ENCODE measurements at places on chromosomes 5 and 9. TPM values are rescaled to one million over a fixed set of nuclear protein-coding genes. Genes with fewer than 3 reads are reported as not detected.

- no peak for DNase-seq
Observed at GRCh38 chr9:12748016-12748415, 26.8 kb upstream of the LURAP1L start.

GRCh38 chr9:14372437-14373335, 58.7 kb upstream of the NFIB start:
- no peak for DNase-seq

DNA sequence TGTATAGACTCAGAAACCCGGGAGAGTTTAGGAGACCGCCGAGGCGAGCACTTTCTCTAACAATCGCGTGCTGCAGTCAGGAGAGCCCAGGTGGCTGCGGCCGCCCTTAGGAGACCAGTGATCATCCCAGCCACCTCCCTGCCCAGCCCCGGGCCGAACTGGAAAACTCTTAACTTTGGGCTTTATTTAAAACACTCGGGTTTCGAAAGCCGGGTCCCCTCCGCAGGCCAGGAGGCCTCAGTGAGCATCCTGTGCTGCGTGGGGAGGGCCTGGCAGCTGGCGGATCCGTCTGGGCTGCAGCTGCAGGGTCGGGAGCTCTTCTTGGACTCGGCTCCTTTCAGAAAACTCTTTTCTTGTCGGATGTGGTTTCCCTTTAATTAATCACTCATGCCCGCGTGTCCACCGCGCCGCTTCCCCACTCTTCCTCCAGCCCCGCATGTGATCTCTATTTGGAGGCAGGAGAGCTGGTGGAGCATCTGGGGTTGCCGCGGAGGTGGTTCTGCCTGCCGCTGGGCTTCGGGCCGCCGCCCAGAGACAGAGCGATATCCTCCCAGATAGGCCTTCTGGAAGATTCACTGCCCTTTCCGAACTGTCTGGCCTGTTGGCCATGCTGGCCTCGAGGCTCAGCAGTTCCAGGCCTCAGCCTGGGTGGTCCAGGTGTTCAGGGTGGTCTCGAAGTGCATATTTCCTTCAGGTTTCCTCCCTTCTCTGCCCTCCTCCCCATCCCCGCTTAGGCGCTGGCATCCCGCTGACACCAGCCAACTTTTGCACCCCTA, 59.5 kb downstream of the TMEM174 start:
- DNase-seq = no peak

DNA sequence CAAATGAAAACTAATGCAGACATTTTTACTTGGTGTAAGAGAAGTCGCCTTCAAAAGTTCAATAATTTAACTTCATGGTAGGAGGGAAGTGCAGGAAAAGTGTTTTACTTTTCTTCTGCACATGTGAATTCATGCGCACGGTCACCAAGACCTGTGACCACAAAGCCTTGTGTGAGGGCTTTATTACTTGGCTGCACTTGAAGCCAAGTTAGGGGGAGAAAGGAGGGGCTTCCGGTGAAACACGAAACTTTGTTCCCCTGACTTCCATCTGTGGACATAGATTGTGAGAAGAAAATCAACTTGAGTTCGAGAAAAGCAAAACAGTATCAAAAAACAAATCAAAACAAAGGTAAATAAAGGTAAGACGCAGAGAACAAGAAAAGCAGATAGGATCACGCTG, 239.9 kb downstream of the ROR2 start:
- DNase-seq = no peak

DNA sequence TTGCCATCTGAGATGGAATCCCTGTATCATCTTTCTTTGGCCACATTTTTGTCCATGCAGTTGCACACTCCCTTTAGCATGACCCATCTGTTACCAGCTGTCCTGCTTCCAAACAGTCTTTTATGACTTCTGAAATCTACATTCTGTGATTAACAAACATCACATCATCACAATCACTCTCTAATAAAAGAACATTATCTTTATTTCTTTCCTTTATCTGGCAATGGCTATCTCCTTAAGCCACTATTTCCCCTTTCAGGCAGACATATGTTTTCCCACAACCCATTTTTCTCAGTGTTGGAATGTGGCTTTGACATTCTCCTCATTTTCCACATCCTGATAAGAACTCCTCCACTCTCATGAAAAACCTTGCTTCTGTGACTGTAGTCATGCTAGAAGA, 141.0 kb downstream of the ST8SIA4 start:
- no peak for DNase-seq

DNA sequence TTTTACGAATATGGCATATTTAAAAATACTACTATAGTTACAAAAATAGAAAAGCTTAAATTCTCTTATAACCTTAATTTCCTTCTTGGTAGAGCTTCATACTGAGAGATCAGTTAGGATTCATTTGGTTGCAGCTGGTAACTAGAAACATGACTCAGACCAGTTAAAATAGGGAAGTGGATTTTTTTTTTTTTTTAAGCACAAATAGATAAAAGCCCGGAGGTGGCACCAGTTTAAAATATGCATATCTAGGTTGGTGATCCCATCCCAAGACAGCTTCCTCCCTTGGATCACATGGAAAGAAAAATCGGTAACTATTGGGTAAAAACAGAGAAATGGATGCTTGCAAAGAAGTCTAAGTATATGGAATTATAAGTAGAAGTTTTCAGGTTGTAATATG, 1634.3 kb downstream of the MAT2B start:
- DNase-seq = no peak

DNA sequence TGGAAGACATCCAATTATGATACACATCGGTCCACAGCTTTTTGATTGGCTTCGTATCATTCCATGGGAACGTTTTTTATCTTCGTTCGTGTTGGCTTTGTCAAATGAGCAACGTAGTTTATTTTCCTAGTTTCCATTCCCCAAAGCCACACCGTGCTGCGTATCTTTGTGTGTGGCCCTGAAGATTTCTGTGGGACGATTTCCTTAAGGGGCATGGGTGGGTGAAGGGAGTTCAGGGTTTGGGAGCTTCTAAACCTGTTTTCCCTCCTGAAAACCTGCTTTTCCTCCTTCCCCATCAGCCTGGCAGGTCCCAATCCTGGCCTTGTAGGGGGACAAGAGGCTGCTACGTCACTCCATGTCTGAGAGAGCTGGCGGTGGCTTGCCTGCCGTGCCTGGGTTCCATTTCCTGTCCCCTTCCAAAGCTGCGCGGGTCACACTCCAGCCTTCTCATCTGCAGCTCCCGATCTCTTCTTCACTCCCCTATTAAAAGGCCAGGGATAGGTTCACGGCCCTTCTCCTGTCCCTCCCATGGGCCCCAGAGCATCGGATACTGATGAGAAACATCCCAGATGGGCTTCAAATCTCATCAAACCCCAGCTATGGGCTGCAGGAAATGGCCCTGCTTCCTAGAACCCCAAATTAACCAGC, 23.5 kb upstream of the ASS1 start:
- DNase-seq = no peak

DNA sequence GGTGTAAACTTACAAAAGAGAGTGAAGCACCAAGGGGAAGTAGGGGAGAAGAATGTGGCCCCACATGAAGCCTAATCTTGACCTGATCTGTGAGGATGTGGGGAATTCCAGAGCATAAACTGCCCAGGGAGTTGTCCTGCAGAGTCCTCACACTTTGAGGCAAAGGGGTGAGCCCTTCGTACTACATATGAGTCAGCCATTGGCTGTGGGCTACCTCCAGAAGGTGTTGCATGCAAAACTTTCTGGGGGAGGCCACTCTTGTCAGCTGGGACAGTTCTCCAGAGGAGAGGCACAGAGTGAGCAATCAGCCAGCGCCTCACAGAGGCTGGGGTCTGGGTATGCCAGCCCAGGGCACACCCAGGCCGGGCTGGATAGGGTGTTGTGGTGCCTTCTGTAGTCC, 98.1 kb upstream of the NMUR2 start:
- no peak for DNase-seq

DNA sequence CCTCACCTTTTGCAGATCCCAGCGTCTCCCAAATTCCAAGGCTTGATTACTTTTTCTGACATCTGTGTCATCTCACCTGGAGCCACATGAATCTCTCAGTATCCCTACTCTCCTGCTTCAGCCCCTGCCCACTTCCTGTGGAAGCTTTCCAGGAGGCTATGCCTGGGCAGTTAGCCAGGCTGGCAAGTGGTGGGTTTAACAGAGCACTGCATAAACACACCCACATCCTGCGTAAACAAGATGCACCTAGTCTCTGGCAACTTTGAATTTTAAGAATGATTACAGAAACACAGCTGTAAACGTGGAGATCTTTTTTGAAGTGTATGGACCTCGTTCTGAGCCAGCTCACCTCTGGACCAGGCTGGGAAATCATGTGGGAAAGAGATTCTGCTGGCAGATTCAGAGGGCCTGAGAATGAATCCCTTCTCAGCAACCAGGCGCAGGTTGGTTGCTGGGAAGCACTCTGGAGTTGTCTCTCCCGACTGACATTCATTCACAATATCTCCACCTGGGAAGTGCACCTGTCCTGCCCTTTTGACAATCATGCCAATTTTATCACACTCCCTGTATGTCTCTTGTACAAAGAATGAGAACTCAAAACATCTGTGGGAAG, 55.7 kb upstream of the FANCC start:
- no peak for DNase-seq

DNA sequence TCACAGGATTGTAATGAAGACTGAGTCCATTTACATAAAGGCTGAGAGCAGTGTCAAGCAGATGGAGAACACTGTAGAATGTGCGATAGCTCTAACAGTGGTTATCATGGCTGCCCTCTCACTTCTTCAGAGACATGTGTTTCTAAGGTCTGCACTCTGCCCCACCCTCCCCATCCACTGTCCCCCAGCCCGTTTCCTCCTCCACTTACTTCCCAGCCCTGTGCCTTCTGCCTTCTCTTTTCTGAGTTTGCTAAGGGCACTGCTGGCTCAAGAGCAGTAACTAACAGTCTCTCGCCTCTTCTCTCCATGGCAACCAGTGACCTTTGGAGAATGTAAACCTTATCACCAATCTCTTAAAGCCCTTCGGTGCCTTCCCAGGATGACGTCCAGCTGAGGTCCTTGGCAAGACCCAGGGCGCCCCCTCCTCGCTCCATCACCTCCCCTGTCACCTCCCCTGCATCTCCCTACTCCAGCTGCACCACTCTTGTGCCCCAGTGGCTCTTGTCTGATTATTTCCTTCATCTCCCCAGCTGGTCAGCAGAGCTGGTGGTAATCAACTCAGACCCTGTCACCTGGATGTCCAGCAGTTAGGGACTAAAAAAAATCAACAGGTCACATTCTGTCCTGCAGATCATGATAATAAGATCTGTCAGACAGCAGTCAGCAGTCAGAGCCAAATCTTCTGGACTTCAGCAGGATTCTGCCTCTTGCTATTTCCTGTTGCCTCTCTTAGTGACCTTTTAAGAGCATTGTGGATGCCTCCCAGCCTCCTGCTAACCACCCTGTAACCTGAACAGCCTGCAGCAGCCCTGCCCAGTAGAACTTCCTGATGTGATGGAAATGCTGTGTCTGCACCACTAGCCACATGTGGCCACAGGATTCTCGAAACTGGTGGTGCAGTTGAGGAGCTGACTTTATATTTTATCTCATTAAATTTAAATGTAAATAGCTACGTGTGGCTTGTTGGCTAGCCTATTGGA, 9.0 kb downstream of the FXN start:
- no peak for DNase-seq

DNA sequence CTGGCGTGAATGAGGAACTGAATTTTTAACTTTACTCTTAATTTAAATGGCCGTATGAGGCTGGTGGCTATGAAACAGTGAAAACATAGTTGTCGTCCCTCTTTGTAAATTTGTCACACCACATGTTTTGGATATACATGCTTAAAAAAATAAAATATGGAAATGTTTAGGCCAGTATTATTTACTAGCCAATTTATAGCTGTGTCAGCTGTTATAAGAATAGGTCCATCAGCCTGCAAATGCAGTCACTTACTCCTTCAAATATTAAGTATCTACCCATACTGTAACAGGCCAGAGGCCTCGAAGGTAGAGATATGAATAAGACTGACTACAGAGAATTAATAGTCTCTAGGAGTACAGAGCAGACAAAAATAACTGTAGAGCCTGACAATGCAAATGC, 30.0 kb downstream of the NR6A1 start:
- DNase-seq = no peak

GRCh38 chr5:133195250-133195649, 143.4 kb downstream of the HSPA4 start:
- DNase-seq = no peak

GRCh38 chr5:156409834-156410233, 82.9 kb downstream of the SGCD start:
- no peak for DNase-seq

DNA sequence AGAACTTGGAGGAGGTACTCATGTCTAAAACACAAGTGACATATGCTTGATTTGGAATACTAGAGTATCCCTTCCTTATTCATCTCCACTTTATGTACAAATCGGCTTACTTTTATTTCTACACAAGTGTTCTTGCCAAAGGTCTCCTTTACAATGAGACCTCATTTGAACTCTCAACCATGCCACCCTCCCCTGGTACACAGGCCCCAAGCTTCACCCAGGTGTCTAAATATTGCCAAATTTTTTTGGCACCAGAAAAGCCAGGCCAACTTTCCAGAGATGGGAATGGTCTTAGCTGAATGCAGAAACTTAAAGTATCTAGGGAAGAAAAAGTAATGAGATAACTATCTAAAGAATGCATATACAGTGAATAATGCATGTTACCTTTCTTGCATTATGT, 18.9 kb downstream of the LYSMD3 start:
- no peak for DNase-seq

GRCh38 chr5:134817006-134817405, 28.8 kb upstream of the C5orf24 start:
- DNase-seq = no peak

- DNase-seq = peak; percentile 33
Observed at GRCh38 chr9:134621558-134622110, 20.0 kb upstream of the COL5A1 start.

- DNase-seq = no peak
Observed at GRCh38 chr5:89204756-89205155, 321.8 kb upstream of the MEF2C start.

- DNase-seq = no peak
Observed at GRCh38 chr5:16037121-16037845, 142.3 kb downstream of the MARCHF11 start.

DNA sequence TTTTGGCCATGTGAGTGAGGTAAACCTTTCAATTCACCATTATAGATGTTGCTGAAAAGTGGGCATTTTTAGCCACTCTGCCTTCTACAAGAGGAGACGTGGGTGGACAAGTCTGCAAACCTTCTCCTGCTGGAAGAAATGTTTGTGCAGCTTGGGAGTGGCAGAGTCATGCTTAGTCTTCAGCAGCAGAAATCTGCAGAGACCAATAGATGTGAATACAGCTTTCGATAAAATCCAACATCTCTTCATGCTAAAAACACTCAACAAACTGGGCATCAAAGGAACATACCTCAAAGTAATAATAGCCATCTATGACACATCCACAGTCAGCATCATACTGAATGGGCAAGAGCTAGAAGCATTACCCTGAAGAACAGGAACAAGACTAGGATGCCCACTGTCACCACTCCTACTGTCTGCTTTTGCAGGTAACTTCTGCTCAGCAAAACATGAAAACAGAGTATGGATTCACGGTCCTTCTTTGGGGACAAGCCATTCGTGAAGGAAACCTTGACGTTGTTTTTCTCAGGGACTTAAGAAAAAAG, 91.3 kb downstream of the RALGPS1 start:
- DNase-seq = no peak

- no peak for DNase-seq
Observed at GRCh38 chr9:71306134-71306533, 184.7 kb upstream of the TRPM3 start.

The SH3TC2 gene
- 2.4 TPM for total RNA-seq

The PKD2L2 gene
- 0.49 TPM for total RNA-seq

The ADAMTSL2 gene
- total RNA-seq = 4.5 TPM

The MRNIP gene
- total RNA-seq = 13.1 TPM

The TMEM141 gene
- total RNA-seq = 51.9 TPM

The TMEM174 gene
- total RNA-seq = not detected

All from heart left ventricle (tissue), 16 donors.